ENCODE measurements at places on chromosomes 11 and 22.

DNA sequence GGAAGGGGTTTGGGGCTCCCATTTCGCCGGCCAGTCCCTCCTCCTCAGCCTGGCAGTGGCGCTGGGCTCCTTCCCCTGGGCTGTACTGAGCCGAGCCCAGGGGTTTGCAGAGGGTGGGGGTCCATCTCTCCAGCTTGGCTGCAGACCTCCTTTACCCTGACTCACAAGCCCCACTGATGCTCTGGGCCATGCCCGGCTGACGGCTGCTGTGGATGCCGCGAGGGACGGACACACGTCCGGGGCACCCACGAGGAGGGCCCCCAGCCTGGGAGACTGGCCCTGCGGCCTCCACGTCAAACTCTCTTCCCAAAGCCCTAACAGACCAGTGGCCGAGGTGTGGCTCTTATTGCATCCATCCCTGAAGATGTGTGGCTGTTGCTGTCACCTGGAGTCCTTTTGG is 14.1 kb downstream of the PMM1 start:
- no peak for DNase-seq

- peak; percentile 45 for DNase-seq
Observed at GRCh38 chr22:17217179-17217578, 2.1 kb downstream of the ADA2 start.

DNA sequence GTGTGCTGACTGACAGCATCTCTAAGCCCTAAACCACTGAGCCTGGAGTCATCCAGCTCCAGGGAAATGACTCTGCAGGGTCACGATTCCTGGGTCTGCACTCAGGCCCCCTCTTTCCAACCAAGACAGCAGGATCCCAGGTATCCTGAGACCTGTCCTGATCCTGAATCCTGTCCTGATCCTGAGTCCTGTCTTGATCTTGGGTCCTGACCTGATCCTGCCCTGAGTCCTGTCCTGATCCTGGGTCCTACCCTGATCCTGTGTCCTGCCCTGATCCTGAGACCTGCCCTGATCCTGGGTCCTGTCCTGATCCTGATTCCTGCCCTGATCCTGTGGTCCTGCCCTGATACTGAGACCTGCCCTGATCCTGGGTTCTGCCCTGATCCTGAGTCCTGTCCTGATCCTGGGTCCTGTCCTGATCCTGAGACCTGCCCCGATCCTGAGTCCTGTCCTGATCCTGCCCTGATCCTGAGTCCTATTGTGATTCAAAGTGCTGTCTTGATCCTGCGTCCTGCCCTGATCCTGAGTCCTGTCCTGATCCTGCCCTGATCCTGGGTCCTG is 1.4 kb upstream of the KRTAP5-6 start:
- DNase-seq, result no peak

DNA sequence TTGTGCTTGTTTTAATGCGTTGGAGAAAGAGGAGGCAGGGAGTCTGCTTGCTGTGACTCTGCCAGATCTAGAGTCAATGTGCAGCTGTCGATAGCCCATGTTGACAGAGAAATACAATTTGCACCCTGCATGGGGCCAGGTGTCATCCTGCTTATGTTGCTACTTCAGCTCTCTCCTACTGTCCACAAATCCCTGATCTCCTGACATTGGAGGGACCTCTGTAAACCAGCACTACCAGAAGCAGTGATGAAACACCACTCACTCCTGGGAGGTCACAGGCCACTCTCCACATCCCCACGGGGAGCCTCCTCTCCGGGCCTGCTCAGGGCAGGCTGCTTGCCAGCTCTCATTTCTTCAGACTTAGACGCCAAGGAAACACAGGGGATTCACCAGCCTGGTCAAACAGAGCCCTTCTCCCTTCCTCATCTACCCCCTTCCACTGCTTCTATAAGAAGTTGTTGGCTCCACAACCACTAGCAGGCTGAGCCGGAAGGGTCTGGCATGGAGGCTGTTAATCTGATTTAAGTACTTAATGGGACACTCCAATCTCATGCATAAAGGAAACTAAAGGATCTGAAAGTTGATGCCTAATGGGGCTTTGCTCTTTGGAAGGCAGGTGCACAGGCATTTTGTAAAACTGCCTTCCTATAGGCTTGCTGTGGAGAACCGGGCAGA is 29.9 kb upstream of the CSNK2A3 start:
- DNase-seq, result no peak

DNA sequence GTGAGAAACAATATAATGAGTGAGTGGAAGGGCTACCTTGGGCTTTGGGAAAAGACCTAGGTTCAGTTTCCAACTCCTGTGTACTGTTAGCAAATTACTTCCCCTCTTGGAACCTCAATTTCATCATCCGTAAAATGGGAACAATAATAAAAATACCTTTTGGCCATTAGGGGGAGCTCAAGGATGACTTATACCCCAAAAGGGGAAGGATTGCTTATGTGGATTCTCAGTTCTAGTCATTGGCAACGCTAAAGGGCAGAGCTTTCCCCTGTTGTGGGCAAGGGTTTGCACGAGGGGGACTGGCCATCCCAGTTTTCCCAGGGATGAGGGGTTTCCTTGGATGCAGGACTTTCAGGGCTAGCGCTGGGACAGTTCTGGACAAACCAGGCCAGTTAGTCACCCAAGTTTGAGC is 3.1 kb upstream of the COMMD9 start:
- peak; percentile 55 for DNase-seq

GRCh38 chr22:37464181-37464580 is 22.0 kb downstream of the MFNG start:
- DNase-seq, result no peak

- DNase-seq, result no peak
Observed at GRCh38 chr22:38404419-38404818, 50.6 kb downstream of the KCNJ4 start.

DNA sequence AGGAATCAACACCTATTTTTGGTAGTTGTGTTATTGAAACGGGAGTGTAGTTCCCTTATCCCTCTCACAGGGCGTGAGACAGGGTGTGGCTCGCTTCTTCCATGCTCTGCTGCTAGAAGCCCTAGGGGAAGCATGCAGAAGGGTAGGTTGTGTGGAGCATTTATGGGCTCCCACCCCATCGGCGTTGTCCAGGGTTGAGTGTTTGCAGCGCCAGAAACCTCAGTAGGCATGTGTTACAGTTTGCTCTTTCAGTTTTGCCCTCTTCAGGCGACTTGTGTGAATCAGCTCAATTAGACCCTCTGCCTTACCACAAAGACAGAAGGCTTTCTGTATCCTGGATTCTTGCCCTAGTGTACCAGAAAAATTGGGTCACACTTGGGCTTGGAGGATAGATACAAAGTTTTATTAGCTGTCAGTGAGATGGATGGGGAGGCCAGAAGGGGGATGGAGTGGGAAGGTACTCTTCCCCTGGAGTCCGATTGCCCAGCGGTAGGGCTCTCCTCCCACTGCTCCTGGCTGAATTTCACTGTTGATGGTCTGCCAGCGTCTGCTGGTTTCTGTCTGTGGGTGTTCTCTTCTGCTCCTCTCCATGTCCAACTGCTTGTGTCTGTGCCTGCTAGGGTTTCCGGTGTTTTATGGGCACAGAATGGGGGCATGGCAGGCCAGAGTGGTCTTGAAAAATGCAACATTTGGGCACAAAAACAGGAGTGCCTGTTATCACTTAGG is 358.3 kb upstream of the CTSC start:
- DNase-seq, result peak; percentile 12

- peak; percentile 80 for DNase-seq
Observed at GRCh38 chr22:29152954-29153719, 52.6 kb upstream of the EMID1 start.

GRCh38 chr11:16925561-16926065 is 88.6 kb downstream of the PLEKHA7 start:
- peak; percentile 91 for DNase-seq

DNA sequence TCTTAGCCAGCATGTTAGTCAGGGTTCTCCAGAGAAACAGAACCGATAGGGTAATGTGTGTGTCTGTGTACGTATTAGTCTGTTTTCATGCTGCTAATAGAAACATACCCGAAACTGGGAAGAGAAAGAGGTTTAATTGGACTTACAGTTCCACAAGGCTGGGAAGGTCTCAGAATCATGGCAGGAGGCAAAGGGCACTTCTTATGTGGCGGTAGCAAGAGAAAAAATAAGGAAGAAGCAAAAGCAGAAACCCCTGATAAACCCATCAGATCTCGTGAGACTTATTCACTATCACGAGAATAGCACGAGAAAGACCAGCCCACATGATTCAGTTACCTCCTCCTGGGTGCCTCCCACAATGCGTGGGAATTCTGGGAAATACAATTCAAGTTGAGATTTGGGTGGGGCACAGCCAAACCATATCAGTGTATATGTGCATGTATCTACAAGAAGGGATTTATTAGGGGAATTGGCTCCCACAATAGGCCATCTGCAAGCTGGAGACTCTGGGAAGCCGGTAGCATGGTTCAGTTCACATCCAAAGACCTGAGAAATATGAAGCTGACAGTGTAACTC is 173.7 kb upstream of the NECTIN1 start:
- DNase-seq, result no peak

GRCh38 chr11:128520888-128521681 is 66.3 kb downstream of the ETS1 start:
- DNase-seq, result no peak

DNA sequence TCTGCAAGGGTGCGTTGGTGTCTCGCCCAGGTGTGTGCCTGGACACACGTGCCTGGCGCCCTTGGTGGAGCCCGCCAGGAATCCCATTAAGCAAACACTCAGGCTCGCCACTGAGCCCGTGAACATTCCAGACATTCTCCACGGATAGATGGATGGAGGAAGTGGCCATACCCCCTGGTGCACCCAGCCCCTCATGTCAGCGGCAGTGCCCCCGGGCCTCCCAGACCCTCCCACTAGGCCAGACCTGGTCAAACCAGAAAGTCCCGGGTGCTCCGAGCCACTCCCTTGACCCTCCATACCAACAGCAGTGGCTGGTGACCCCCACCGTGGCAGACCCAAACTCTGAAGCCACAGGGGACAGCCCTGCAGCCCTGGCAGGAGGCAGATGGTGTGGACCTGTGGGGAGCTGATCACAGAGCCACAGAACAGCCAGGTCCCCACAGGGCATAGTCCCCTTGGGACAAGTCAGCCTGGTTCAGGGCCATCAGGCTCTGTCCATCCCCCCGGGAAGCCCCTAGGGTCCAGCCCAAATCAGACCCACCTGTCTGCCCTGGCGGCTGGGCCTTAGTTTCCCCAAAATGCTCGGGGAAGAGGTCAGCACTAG is 1.9 kb downstream of the EPS8L2 start:
- DNase-seq, result peak; percentile 58

DNA sequence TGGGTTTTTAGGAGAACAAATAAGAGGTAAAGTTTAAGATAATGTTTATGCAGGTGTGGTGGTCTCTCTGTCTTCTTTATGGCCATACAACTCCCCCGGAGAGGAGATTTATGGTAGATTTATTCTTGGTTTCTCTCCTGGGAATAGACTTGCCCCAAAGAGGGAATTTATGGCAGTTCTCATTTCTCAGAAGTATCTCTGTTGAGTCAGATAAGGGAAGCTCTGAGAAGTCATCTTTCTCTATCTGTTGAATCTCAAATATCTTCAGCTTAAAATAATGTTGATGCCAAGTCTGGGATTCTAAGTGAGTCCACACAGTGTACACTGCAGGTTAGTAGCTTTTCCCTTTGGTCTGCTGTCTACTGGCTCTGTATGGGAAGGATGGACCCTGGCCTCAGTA is 276.4 kb upstream of the PLET1 start:
- no peak for DNase-seq

DNA sequence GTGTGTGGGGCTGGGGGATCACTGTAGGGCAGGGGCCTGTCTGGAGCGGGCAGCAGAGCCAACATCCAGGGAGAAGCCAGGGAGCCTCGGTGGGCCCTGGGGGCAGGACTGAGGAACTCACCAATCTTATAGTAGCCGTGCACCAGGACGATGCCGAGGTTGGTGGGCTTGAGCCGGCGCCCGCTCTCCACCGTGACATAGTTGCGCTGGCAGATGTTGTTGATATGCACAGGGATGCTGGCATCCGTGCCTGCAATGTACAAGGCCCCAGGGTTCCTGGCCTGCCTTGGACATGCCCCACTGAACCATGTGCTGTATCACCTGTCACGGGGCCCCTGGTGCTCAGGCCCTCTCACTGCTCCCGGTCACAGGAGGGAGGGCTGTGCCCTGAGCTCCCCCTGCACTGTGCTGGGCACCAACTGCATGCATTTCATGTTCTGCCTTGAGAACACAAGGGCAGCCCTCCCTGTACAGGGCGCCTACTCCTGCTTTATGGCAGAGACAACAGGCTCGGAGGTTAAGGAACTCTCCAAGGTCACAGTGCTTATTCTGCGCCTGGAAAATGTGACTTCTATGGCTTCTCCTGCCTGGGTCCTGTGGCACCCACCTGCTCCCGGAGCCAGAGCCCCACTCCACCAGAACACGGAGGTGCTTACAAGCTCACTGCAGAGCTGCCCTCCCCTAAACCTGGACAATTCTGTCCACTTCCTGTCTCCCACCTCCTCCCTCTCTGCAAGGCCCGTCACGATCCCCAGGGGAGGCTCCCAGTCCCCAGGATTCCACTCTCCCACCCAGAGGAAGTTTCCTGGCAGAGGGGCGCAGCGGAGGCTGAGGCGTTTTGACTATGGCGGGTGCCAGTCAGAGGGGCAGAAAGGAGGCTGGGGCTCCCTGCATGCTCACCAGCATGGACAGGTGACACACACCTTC is 7.8 kb upstream of the PPM1F start:
- DNase-seq, result no peak

DNA sequence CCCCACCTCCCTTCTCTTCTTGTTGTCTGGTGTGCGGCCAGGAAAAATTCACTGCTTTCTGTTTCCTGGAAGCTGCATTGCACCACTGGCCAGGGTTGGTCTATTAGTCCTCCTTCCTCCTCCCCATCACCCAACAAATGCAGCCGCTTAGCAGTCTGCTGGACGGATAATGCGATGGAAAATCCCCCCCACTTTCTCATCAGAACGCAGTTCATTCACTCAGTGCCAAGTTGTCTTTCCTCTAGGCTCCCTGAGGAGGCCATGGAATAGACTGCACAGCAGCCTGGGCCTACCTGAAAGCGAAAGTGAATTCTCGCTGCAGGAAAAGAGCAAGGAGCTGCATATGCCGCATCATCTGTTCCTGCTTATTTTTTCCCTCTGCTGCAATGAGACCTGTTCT is 513.6 kb downstream of the METTL15 start:
- DNase-seq, result no peak

- DNase-seq, result no peak
Observed at GRCh38 chr11:28366549-28367346, 258.6 kb downstream of the METTL15 start.

DNA sequence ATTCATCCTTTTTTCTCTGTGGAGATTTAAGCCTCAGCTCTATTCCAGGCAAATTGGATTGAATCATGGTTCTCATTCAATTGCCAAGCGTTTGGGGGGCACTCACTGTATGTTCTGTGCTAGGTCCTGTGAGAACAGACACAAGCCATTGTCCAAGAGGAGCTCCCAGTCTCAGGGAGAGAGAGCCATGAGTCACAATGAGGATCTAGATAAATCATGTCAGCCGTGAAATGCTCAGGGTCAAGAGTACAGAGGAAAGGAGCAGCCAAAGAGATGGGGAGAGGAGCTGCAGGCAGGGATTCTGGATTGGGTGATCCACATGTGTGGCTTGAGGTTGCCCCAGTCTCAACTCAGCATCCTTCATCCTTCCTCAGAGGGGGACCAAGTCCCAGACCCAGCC is 93.6 kb downstream of the FEZ1 start:
- DNase-seq, result no peak

All from mesendoderm (in vitro differentiated cells).